ENCODE measurements at places on chromosomes 2 and 18.

GRCh38 chr2:86185517-86186212 is 9.6 kb downstream of the IMMT start:
- no peak for DNase-seq

- DNase-seq: no peak
Measured at GRCh38 chr18:4351005-4351404, 104.1 kb downstream of the DLGAP1 start.

DNA sequence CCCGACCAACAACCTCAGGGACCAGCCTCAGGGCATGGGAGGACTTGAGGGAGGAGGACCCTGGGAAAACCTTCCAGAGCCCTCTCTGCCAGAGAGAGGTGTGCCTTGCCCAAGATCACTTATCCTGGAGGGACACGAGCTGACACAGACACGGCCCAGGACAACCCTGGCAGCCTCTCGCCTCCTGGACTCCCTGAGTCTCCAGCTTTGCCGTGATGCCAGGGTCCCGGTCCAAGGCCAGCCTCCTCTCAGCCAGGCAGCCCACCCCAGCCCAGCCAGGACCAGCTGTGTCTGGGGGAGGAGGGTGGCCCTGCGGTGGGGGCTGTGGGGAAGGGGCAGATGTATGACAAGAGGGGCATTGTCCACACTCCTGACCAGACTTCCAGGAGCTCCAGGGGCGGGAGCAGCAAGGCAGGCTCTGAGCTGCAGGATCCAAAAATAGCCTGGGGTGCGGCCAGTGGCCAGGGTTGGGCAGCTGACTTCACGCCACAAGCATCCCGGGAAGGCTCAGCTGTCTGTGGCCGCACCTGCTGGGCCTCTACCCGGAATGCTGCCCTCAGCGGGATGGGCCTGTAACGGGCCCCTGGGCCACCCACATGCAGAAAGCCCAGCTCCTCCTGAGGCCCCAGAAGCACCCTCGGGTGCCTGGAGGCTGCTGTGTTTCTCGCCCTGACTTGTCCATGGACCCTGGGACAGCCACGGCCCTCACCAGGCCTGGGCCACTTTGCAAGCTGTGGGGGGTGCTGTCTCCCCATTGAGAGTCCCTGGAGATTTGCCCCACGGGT is 65.5 kb upstream of the GPC1 start:
- no peak for DNase-seq

DNA sequence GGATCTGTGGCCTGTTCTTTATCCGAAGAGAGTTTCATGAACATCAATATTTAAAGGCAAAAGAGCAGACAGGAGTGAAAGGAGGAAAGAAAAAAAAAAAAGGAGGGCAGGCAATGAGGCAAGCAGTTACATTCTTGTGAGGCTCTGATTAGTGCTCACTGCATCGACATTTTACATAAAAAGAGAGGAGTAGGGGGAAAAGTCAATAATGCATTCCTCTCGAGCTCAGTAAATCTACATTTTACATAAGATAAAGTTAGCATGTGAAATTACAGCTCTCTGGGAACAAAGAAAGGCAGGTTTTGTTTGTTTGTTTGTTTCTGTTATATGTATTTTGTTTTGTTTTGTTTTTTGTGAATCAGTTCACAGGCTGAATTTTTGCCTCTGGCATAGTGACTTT is 187.1 kb upstream of the ARL4C start:
- no peak for DNase-seq

GRCh38 chr2:172106108-172106961 is 3.6 kb upstream of the DLX2 start:
- no peak for DNase-seq
